Islet precursor cell (in vitro differentiated cells): ENCODE measurements at places on chromosomes 1 and 21.

GRCh38 chr1:147223740-147224615, 1.2 kb downstream of the FMO5 start:
- DNase-seq, result no peak

- no peak for DNase-seq
Observed at GRCh38 chr1:57311411-57311810, 112.4 kb downstream of the DAB1 start.

DNA sequence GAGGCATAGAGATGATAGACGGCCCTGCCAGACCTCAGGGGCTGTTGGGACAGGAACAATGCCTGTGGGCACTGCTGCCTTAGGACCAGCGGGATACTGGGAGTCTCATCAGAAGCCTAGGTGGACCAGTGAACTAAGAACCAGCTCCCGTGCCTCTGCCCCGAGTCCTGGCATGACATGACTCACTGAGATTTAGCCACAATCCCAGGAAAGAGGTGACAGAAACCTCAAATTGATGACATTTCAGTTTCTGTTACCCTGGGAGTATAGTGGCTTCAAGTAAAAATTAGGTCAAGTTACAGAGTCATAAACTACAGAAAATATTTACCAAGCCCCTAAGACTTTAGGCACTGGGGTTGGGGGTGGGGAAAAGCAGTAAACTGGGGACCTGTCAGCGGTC, 74.6 kb upstream of the GADD45A start:
- DNase-seq, result peak; percentile 41

DNA sequence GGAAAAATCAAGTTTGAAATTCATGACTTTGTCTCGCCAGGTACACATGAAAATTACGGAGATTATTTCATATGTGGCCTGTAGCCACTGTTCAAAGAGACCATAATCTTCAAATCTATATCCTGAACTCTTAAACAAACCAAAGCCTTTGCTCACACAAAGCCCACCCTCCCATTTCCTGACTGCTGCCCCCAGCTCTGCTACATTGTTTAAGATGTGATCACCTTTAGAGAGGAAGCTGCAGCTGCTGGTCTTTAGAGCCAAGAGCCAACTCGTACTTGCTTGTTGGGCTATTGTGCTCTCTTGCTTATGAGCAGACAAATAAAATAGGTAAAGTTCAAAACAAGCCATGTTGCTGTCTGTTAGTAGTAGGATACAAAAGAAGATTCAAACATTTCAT, 71.9 kb downstream of the DTL start:
- DNase-seq, result no peak

DNA sequence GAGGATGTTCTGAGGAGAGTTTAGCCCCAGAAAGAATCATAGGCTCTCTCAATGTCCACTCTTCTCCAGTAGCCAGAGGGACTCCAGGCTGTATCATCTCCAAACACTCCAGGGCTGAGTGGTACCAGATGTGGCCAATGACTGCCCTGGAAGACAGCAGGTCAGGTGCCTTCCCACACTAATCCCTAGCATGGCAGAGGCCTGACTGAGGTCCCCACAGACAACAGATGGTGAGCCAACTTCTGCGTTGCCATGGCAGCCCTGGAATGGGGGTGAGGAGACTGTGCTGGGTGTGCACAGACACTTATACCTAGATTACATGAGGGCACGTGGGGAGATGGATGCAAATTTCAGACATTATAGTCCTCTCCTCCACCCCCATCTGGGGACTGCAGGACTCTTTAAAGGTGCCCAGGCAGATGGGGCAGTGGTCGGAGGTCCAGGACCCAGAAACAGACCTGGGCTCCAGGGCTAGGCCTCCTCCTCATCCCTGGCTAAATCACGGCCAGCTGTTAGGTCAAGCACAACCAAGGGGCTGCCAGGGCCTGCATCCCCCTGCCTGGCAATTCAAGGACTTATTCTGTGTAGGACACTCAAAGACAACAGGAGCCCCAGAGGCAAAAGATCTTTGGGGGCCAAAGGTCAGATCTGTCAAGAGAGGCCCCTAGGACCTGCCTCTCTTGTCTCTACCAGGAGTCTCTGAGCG, 42.9 kb downstream of the CAMK2N1 start:
- DNase-seq, result no peak

GRCh38 chr1:224267925-224268324, 62.0 kb downstream of the NVL start:
- DNase-seq, result no peak

DNA sequence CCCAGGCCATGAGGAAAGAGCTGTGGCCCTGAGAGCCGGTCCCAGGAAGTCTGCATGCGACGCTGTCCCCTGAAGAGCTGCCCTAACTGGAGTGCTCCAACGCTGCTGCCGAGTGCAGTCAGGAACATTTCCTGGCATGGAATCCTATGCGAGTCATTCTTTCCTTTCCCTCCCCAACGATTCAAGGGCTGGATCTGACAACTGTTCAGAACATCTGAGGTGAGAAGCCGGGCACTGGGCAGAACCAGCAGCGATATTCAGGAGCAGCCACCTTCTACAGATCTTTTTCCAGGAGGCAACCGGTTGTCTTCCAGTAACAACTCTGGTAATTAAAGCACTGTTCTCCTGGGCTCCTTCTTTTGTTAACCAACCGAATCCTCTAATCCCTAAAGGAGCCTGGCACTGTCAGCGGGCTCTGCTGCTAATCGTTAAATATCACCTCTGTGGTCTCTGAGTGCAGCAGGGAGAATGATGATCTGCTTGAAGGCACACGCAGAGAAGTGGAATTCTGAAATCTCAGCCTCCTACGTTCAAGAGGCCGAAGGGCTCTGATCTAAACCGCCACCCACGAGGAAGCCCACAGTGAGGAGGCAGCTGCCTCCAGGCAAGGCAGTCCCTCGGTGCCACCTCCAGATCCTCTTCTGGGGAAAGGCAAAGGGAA, 55.8 kb downstream of the SLC45A1 start:
- DNase-seq, result peak; percentile 75
